ENCODE measurements at places on chromosomes 1 and 21.

- no peak for DNase-seq
Observed at GRCh38 chr21:45179568-45180245, 105.3 kb downstream of the ADARB1 start.

GRCh38 chr21:16522548-16522947 lies 792.8 kb downstream of the USP25 start:
- DNase-seq = no peak

GRCh38 chr1:27539901-27540861 lies 50.2 kb upstream of the WASF2 start:
- no peak for DNase-seq

- no peak for DNase-seq
Observed at GRCh38 chr1:246947255-246947654, 15.5 kb upstream of the AHCTF1 start.

GRCh38 chr1:29504709-29505410 lies 268.5 kb downstream of the PTPRU start:
- DNase-seq = no peak

- no peak for DNase-seq
Observed at GRCh38 chr1:28494737-28495136, 11.1 kb upstream of the RCC1 start.

Data from cerebellar cortex (tissue), 1 donor.